ENCODE measurements at places on chromosomes 12 and 14.
A peak's percentile ranks its signal among the peaks of the same experiment; 100 is the strongest.

- DNase-seq, result no peak
Observed at GRCh38 chr14:70696026-70696425, 54.3 kb downstream of the TTC9 start.

- DNase-seq, result no peak
Observed at GRCh38 chr12:124327362-124328043, 32.6 kb downstream of the RFLNA start.

- no peak for DNase-seq
Observed at GRCh38 chr12:127964717-127965116, 302.3 kb upstream of the TMEM132C start.

DNA sequence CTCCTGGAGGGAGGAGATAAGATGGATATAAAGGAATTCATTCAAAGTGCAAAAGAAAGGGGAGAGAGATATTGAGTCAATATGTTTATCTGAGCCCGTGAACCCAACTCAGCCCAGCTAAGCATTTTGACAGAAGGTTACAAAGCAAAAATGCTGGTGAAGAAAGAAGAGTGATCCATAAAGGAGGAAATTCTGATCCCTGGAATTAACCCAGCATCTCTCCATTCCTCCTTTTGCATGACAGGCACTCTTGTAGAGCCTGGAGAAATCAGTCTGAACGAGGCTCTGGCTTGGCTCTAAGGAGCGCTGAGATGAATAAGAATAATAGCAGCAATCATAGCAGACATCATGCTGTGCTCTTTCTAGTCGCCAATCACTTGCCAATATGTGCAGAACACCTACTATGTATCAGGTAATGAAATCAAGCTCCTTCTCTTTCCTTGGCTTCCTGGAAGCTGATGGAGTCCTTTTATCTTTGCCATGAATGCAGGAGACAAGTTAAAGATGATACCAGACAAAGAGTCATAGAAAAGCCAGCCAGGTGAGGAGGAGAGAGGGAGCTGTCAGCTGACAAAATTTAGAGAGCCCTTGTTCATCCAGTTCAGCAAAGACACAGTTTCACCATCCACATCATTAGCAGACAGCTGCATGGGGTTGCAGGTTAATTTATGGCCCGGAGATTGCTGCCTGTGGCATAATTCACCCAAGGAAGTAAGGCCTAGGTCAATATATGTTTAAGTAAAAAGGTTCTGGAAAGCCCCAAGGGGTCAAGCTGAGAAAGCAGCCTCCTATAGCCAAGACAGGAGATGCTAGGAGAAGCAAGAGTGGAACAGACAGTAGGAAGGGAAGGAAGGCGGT lies 476.5 kb upstream of the TBX3 start:
- DNase-seq, result no peak

GRCh38 chr12:84696908-84697540 lies 215.6 kb downstream of the SLC6A15 start:
- peak; percentile 33 for DNase-seq

DNA sequence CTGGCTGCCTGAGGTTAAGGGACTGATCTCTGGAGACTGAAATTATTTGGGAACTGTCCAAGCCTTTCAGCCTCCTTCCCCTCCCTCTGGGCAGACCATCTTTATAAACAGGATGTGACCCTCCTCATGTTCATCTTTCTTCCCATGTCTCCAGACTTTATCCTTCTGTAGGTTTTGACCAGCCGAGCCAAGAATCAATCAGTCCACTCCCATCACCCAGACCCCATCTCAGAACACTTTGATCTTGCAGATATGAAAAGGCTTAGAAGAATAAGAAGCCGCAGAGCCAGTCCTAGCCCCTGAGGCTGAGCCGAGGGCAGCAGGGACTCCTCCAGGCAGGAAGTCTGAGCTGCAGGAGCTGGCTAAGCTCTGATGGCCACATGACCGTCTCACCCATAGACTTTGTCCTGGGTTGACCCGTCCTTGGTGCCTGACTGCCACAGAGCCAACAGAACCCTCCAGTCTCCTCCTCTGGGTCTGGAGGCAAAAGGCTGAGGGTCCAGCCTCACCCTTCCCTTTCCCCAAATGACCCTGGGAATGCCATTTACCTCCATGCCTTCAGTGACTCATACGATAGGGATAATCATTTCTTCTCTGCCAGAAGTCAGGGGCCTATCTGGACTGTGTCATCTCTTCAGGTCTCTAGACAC lies 1.6 kb downstream of the KRT71 start:
- no peak for DNase-seq

- DNase-seq, result no peak
Observed at GRCh38 chr12:121301876-121302275, 5.4 kb upstream of the CAMKK2 start.

- no peak for DNase-seq
Observed at GRCh38 chr12:47035484-47035883, 43.9 kb upstream of the PCED1B start.

DNA sequence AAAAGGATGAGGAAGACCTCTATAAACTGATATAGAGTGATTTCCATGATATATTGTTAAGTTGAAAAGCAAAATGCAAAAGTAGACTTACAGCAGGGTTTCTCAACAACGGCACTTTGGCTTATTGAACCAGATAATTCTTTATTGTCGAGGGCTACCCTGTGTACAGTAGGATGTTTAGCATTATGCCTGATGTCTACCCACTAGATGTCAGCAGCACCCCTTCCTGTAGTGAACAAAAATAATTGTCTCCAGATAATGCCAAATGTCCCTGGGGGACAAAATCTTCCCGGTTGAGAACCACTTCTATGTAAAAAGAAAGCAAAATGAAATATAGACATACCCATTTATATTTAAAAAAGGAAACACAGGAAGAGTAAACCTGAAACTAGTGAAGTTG lies 32.4 kb downstream of the ABCD2 start:
- no peak for DNase-seq

GRCh38 chr14:68968051-68968450 lies 11.1 kb downstream of the ACTN1 start:
- no peak for DNase-seq

GRCh38 chr12:12735301-12735700 lies 18.1 kb downstream of the CDKN1B start:
- DNase-seq, result no peak

- no peak for DNase-seq
Observed at GRCh38 chr14:64641760-64642159, 62.5 kb upstream of the PLEKHG3 start.

DNA sequence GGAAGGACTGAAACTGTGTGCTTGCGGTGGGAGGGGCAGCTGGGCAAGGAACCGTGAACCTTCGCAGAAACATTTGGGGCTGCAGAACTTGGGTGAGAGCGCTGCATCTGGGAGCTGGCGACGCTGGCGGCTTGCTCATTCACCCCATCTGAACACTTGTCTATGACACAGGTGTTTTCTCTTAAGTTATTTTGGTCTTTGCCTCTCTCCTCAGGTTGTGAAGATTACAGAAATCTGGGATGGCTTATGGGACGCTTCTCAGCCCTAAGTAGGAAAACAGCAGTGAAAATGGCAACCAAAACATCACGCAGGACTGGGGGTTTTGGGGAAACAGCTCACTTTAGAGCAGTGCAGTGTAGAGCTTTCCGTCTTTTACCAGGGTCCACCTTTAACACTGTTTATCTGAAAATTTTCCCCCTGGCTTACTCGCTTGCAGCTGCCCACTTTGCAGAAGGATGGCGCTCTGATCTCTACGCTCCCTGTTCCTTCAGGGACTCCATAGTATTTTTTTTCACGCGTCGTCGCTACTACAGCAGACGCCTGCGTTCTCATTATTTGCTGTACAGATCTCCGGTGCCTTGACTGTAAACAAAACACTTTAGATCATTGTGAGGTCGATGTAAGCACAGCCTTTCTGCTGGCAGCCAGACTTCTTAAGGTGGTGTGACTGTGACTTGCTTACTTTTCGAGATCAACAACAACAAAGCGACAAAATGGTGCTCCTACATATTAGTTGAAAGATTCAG lies 2.7 kb upstream of the CDKN1B start:
- DNase-seq, result no peak

DNA sequence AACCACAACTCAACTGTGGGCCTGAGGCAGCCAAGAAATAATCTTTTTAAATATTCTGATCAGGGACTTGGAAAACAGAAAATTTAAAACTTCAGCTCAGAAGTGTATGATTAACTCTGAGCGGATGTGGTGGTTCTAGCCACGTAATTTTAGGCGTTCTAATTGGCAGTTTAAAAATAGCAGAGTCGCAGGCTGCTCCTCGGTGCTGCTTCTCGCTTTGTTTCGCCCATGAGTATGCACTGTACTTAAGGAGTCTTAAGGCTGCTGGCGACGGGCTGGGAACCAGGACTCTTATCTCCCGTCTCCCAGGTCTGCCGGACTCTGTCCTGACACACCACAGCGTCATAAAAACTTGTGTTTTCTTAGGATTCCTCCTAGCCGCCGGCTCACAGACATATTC lies 113.4 kb upstream of the PELI2 start:
- DNase-seq, result peak; percentile 64

DNA sequence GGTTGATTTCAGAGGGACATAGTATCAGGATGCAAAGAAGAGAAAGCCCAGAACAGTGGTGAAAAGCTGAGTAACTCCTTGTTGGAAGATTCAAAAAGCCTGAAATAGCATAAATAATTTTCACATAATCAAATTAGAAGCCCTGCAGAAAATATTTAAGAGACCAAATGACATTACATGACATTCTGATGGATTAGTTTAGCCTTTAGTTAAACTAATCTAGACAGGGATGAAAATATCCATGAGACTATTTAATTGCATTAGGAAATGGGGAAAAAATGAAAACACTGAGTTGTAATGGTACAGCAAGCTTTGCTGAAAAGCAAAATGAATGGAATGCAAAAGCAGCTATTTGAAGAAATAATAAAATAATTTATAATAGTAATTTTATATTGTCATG lies 91.8 kb downstream of the KIF21A start:
- DNase-seq, result no peak

DNA sequence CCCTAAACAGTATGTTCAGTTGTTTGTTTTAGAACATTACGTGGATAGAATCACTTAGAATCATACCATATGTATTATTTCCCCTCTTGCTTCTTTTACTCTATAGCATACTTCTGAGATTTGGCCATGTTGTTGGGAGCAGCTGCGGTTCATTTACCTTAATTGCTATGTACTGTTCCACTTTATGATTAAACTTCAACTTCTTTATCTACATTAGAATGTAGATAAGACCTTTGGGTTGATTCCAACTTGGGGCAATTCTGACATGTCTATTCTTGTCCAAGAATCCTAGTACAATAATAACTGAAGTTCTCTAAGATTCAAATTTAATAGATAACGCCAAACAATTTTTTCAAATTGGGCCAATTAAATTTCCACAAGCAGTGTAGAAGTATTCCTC lies 80.7 kb downstream of the GRIN2B start:
- DNase-seq, result no peak

GRCh38 chr12:94962670-94963069 lies 40.8 kb downstream of the NDUFA12 start:
- no peak for DNase-seq

DNA sequence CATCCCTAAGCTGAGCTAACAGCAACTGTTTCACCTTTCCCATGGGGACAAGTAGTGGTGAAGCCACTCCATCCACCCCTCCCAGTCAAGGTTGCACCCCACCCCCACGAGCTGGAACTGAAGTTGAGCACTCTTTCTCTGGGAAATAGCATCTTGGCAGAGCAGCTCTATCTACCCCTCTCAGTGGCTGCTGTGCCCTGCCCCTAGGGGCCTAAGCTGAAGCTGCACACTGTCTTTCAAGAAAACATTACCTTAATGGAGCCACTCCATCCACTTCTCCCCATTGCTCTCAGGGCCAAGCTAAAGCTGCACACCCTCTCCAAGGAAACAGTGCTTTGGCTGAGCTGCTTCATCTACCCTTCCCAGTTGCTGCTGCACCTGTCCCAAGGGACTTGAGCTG lies 170.6 kb upstream of the CCDC196 start:
- DNase-seq, result no peak

GRCh38 chr14:77204907-77205306 lies 23.3 kb downstream of the TMEM63C start:
- no peak for DNase-seq

GRCh38 chr14:33040372-33041140 lies 101.9 kb downstream of the NPAS3 start:
- DNase-seq, result no peak

GRCh38 chr14:92733007-92733406 lies 15.4 kb downstream of the LGMN start:
- DNase-seq, result no peak

GRCh38 chr12:89475203-89475990 lies 49.2 kb downstream of the GALNT4 start:
- no peak for DNase-seq

DNA sequence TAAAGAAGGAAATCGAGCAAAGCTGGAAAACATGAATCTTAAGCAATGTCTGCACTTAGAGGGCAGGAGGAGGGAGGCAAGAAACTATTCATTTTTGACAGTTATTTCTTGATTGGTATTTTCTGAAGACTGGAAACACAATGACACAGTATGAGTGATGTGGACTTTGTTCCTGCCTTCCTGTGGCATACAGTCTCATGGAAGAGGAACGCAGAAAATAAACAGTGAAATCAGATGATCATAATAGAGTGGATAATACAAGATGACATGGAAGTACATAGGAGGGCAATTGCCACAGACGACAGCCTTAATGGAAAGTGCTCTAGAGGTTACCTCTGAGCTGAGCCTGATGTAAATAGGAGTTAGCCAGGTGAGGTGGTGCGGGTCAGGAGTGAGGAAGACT lies 140.4 kb upstream of the MAX start:
- DNase-seq, result no peak

GRCh38 chr14:68951800-68952530 lies 27.1 kb downstream of the ACTN1 start:
- DNase-seq, result no peak

- DNase-seq, result no peak
Observed at GRCh38 chr12:84305144-84305543, 607.5 kb downstream of the SLC6A15 start.

DNA sequence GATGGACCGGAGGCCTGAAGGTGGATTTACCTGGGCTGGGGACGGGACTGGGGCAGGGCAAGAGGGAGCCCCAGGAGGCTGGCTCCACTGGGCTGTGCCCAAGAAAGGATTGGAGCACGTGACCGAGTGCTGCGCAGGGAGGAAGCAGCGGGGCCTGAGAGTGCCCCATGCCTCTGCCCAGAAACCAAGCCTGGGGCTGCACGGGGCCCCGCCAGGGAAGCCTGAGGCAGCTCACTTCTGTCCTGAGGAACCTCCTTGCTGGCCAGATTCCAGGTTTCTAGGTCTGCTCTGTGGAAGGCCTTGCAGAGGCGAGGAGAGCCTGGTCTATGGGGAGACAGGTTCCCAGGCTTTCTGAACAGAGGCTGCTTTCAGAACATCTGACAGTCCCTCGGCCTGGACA lies 10.4 kb downstream of the NGB start:
- DNase-seq, result no peak

DNA sequence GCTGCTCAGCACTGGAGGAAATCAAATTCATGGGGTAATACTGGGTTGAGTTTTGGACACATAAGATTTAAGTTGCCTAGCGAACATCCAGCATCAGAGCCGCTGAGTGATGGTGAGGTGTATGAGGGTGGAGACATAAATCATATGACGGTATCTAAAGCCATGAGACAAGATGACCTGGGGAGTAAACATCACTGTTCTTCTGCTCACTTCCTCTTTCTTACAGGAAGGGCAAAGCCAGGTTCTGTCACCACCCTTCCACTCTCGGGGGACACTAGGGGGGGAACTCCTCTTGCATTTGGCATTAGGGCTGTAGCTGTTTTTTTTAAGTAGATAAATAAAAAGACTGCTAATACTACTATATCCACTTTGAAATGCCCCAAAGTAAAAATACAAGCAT lies 24.0 kb downstream of the PRDM4 start:
- DNase-seq, result no peak

- DNase-seq, result no peak
Observed at GRCh38 chr12:119245904-119246494, 67.3 kb downstream of the HSPB8 start.

GRCh38 chr14:52906141-52906601 lies 44.7 kb downstream of the FERMT2 start:
- peak; percentile 64 for DNase-seq

Data from GM03348 (cell line).